NCI-H1105 (cell line): ENCODE measurements at places on chromosomes 7 and 10.

- DNase-seq: no peak
Observed at GRCh38 chr7:151400626-151401315, 9.1 kb downstream of the WDR86 start.

- DNase-seq: no peak
Observed at GRCh38 chr10:6729861-6730344, 149.8 kb upstream of the PRKCQ start.

GRCh38 chr10:125147971-125148439 is 12.4 kb downstream of the CTBP2 start:
- DNase-seq: no peak

DNA sequence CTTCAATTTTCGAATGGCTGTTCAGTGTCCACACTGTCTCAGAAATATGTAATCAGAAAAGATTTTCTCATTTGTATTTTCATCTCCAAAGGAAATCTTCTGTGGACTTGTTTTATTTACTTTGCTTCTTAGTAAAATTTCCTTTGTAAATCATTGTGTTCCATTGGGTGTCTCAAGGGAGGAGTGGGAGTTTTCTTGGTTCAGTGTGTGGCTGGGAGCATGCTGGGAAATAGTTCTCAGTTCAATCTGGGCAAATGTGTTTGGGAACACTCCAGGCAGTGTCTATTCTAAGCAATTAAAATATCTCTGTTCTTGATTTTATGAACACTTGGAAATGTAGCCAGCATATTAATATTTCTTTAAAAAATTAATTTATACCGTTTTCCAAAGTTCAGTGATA is 1019.8 kb downstream of the CNTNAP2 start:
- no peak for DNase-seq

- DNase-seq: no peak
Observed at GRCh38 chr10:95831515-95831914, 75.6 kb downstream of the ENTPD1 start.
